MM.1S (cell line): ENCODE measurements at places on chromosomes 1 and 21.

GRCh38 chr1:87451229-87451920 lies 122.7 kb downstream of the LMO4 start:
- DNase-seq = no peak

DNA sequence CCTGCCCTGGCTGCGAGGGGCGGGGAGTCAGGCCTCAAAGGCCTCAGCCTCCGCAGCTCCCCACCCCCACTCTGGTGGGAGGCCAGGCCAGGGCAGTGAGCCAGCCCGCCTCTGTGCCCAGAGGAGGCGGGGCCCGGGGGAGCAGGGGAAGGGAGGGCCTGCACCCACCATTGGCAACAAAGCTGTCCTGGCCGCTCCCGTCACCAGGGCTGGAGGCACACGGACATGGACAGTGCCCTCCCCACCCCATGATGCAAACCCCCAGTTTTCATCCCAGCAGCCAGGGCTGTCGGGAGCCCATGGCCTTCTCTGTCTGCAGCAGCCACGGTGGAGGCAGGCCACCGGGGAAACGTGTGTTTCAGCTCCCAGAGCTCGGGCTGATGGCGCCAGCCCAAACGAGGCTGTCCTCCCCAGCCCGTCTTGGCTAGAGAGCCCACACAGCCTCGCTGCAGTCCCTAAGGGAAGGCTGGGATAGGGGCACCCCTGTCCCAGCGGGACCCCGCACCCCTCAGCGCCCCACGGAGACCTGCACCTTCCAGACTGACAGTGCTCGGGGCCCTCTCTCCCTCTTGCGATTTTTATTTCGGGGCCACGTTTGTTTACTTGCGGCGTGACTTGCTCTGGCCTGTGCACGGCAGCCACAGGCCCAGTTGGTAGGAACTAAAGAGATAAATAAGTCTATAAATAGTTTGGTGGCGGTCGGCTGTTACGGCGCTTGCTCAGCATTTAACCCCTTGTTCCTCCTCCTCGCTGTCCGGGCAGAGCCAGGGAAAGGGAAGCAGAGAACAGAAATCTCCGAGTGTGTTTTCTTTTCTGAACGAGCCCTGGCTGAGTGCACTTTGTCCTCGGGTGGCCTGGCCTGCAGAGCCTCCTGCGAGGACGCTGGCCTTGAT lies 101.8 kb downstream of the PRDM16 start:
- peak; percentile 43 for DNase-seq

GRCh38 chr1:47630346-47630745 lies 192.5 kb downstream of the FOXD2 start:
- no peak for DNase-seq

DNA sequence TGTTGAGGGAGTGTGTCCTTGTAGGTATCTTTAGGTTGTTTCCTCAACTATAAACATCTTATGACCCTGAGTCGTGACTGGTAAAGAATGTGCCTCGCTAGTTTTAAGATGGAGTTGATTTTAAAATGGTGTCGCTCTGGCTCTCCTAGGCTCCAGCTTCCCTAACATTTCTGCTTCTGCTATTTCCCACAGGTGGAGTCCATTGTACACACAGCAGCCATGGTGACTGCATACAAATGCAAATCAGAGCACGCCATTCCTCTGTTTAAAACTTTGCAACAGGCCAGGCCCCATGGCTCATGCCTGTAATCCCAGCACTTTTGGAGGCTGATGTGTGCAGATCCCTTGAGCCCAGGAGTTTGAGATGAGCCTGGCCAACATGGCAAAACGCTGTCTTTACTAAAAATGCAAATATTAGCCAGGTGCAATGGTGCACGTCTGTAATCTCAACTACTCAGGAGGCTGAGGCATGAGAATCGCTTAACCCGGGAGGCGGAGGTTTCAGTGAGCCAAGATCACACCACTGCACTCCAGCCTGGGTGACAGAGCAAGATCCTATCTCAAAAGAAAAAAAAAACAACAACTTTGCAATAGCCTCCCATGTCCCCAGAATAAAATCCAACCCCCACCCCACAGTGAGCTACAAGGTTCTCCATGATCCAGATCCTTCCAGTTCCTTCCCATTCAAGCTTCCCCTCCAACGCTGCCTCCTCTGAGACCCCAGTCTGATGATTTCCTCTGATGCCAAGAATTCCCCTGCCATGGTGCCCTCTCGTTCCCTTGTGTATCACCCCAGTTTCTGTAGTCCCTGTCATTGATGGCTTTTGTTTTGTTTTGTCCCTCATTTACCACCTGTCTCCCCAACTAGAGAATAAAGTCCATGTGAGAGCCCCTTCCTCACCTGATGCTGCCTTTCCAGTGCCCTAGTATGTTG lies 36.9 kb upstream of the KLHDC7A start:
- DNase-seq = no peak

- no peak for DNase-seq
Observed at GRCh38 chr1:170200161-170200560, 54.4 kb downstream of the NTMT2 start.

DNA sequence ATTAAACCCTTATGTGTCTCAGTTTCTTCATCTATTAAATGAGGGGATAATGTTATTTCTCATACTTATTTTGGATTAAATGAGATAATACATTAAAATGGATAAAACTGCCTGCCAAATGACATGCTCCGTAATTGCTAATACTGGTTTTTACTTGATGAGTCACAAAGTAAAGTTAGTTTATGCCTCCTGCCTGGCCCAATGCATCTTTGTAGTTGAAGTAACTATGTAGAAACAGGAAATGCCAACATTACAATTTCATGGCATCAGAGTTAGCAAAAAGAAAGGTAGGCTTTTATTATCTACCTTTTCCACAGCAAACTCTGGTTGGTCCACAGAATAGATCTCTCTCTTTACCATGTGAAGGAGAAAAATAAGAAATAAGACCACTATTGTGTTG lies 214.5 kb downstream of the TBX15 start:
- no peak for DNase-seq

DNA sequence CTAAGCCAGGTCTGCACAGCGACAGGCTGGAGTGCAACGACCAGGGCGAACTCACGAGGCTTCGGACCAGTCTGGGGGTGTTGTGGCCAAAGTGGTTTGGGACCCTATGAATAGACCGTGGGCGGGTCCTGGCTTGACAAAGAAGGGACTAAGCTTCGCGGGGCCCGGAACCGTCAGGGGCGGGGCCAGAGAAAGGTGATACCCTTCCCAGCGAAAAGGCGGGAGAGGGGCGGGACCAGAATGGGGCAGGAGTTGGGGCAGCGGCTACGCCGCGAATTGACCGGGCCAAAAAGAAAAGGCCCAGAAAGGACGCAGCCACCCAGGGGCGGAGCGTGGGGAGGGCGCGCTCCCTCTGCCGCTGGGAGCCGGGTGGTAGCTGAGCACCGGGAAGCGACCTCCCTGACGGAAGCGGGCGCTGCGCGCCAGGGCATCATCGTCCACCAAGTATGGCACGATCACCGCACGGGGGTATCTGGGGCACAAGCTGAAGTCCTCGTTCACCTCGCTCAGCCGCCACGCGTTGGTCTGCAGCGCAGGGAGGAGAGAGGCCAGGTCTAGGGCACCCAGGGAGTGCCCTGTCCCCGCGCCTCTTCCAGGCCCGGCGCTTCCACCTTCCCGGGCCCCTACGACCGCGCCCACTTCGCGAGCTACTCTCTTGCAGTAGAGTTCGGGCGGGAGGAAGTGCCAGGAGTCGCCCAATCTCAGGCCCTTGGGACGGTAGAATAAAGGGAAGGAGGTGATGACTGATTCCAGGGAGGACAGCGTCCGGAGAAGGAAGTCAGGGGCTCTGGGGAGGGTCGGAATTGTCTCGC lies 6.7 kb upstream of the FAM167B start:
- DNase-seq = peak; percentile 14

DNA sequence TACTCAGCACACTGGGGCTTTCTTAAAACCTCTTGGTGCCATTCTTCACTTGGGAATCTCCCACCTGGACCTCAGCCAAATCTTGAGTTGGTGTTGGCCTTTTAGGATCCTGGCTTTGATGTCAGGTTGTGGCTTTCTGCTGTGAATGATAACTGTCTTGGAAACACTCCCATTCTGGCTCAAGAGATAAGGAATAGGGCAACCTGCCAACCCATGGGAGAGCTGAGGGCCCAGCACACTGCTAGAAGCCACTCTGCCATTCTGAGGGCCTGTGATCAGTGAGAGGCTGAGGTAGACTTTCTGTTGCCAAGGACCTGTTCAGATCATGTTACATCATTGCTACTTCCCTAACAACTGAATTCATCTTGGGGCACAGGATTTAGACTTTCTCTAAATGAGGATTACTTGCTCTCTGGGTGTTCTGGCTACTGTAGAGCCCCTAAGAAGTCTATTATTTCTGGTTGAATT lies 45.8 kb downstream of the TTC39A start:
- DNase-seq = no peak

DNA sequence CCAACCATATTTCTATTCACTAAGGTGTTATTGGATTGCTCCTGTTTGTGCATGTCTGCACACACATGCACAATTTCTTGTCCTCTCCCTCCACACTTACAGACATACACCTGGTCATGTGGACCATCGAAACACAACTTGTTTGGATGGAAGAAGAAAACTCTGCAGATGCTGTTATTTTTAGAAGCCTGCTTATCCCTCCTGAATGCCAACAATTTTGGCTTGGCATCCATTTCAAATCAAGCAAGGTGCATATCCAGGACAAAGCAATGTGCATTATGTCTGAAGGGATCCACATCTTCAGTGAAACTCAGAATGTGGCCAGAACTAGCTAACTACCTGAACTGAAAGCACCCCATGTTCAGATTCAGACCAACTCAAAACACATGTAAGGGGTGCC lies 98.9 kb upstream of the ADAR start:
- DNase-seq = no peak

DNA sequence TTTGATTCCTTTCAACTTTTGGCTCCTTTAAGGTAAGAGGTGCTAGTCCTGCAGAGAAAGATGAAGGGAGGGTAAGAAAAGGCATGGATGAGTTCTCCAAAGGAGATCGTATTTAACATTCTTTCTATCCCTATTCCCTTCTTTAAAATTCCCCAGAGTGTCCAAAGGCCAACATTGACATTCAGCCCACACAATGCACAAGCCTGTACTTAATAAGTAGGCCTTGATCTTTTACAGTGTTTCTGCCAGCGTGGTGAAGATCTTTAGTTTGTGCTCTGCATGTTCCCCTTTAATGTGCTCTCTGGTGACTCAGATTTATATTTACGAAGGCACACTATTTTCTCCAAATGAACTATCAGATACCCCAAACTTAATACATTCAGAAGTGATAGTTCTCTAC lies 582.5 kb upstream of the RGS18 start:
- no peak for DNase-seq

DNA sequence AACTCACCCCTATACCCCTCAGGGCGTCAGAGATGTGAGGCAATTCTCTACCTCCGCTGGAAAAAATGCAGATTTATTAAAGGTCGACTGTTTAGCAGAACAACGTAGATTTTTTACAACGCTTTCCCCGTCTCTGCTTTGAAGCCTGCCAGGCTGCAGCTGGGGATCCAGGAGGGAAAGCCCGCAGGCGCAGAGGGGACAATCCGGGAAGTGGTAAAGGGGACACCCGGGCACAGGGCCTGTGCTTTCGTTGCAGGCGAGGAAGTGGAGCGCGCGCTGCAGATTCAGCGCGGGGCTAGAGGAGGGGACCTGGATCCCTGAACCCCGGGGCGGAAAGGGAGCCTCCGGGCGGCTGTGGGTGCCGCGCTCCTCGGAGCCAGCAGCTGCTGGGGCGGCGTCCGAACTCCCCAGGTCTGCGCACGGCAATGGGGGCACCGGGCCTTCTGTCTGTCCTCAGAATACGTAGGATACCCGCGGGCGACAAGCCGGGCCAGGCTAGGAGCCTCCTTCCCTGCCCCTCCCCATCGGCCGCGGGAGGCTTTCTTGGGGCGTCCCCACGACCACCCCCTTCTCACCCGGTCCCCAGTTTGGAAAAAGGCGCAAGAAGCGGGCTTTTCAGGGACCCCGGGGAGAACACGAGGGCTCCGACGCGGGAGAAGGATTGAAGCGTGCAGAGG lies 5.5 kb downstream of the SIM2 start:
- DNase-seq = no peak

DNA sequence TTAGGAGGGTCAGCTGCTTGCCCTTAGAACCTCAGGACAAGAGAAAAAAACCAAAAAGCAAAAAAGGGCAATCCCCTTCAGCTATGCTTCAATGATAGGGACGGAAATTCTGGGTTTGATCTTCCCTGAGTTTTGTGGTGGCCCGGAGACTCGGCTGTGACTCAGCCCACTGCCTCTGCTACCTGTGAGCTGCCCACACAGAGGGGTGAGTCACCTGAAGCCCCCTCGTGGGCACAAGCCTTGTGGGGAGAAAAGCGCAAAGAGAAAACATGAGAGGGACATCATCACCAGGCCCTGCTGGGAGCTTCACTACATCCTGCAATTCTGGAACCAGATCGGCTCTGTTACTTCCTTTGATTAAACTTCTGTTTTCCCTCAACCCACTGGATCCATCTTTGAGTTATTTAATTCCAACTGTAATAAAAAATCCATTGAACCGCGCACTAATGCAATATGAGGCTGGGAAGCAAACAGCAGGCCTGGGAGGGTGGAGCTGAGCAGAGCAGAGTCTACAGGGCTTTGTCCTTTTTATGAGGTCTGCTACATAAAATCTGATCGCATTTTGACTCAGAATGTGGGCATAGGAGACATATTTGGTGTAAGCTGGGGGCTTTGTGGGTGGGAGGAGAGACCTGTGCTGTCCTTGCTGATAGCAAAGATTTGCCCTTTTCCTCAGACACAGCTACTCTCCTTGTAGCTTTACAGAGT lies 58.7 kb upstream of the STUM start:
- DNase-seq = no peak

DNA sequence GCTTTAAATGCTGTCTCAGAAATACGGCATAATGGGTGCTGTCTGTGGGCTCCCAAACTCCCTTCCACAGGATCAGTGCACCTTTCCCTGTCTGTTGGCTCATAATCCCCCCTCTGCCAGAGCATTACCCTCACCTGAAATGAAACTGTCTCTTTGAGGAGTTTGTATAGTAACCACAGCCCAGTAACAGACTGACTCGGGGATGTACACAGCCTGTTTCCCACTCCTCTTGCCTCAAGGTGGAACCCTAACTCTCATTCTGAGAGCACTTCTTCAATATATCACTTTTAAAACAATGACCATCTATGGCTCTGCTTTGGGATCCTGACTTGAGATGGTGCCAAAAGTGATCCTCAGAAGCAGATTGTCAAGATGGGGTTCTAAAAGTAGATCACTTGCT lies 332.5 kb downstream of the AMY1C start:
- DNase-seq = peak; percentile 30
